ENCODE measurements at places on chromosomes 13 and 19.

DNA sequence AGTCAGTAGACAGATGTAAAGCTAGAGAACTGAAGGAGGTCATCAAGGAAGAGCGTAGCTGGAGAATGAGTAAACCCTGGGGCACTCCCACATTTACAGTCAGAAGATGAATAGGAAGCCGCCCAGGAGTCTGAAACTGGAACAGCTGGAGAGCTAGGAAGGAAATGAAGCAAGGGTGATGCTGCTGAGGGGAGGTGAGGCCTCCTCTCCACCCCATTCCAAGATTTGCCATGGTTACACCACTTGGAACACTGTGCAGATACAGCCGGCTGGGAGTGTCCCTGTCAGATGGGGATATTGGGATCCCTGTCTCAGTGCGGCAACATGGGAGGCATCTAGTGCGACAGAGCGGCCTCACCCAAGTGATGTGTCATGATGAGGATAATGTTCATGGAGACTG lies 51.8 kb upstream of the GPI start:
- DNase-seq, result no peak

GRCh38 chr19:55902080-55902751 lies 29.9 kb downstream of the NLRP13 start:
- no peak for DNase-seq

DNA sequence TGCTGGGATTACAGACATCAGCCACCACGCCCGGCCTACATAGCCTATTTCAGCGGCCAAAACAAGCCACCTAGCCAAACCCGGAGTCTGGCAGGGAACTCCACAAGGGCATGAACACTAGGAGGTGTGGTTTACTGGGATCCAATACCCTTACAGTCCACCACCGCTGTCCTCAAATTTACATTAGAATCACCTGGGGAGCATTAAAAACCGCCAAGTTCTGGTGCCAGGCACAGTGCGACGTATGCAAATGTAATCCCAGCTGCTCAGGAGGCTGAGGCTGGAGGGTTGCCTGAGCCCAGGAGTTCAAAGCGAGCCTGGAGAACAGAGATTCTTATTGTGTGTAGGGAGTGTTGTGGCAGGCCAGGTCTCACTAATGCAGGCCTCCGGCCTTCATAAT lies 4.2 kb upstream of the AP1M1 start:
- DNase-seq, result no peak

DNA sequence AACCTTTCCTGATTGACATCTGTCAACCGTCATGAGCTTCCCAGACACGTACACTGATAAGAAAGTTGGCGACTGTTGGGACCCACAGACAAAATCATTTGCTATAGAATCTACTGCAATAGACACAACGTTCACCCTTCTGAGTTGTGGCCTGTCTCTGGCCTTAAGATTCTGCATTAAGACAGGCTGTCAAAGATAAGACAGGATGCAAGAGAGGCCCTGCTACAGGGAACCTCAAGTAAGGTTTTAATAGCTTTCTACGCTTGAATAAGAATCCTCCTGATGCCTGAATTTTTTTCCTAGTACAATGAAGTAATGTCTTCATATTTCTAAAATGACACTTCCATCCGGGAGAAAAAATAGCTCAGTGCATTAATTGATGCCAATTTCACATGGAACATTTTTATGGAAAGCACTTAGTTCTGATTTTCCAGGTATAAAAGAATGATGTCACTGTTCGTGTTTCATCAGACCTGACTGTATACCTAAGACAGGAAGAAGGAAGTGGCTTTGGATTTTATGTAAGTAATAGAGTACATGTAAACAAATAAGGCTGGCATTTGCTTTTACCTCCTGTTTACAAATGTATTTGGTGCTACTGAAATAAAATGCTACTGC lies 275.2 kb upstream of the GPC6 start:
- no peak for DNase-seq

- no peak for DNase-seq
Observed at GRCh38 chr13:93270769-93271742, 44.4 kb downstream of the GPC6 start.

DNA sequence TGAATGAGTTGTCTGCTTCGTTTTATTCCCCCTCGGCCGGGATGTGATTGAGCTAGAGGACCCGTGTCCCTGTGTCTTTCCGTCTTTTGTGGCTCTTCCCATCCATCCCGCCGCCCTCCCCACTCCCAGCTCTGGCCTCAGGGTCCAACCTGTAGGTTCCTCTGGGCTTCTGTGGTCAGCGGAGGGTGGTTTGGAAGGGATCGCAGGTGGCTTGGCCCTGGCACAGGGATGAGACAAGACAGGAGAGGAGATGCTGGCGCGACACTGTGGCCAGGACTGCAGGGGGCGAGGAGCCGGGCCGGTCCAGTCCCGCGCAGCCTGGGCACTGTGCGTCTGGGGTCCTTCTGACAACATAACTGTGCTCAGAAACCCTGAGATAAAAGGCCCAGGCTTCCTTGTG lies 2.0 kb downstream of the EVI5L start:
- no peak for DNase-seq

DNA sequence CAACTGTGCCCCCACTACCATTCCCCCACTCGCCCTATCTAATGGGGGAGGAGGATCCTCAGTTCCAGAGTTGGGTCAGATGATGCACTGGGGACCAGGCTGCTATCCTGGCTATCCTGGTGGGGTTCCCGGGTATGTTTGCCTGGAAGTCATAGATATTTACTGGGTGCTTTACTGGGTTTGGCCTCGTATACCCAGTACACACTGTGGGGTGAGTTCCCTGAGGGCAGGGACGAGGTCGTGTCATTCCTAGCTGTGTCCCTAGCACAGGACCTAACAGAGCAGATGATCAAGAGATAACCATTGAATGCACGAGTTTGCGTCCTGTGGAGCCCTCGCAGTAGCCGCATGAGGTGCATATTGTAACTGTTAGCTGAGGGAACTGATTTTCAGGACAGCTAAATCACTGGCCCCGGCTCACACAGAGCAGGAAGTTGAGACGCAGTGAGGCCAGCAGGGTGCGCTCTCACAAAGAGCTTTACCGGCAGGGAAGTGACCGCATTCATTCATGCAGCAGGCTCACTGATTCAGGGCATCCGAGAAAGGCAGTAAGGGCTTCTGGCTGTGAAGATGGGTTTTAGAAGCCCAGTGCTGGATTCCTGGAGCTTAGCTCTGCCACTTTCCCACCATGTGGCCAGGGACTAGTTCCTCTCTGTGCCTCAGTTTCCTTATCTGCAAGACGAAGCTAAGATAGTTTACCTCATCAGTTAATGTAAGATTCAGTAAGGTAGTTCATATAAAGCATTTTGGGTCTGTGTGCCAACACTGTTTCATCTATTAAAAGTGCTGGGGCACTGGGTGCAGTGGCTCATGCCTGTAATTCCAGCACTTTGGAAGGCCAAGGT lies 6.0 kb downstream of the RUVBL2 start:
- peak; percentile 50 for DNase-seq

All from retina (tissue), 1 donor.